ENCODE measurements at places on chromosomes 2 and 18. TPM values are rescaled to one million over a fixed set of nuclear protein-coding genes. Genes with fewer than 3 reads are reported as not detected.
A peak's percentile ranks its signal among the peaks of the same experiment; 100 is the strongest.

ERICH2 gene
- not detected for total RNA-seq

TMEM200C gene
- total RNA-seq: not detected

TBR1 gene
- total RNA-seq: not detected

KCNG2 gene
- total RNA-seq: not detected

ARHGAP28 gene
- total RNA-seq: not detected

AQP12A gene
- total RNA-seq: not detected

TGIF1 gene
- 46.3 TPM for total RNA-seq

RPRM gene
- total RNA-seq: not detected

GRCh38 chr18:41938445-41938844, 16.6 kb upstream of the PIK3C3 start:
- no peak overlapping the region for H3K4me3 ChIP-seq
- no peak for DNase-seq
- H3K36me3 ChIP-seq: no peaks in the 10 kb centered on the region
- peaks cover 8% of the 10 kb centered on the region for H3K4me1 ChIP-seq

- H3K36me3 ChIP-seq: no peaks in the 10 kb centered on the region
- H3K4me3 ChIP-seq: no peak overlapping the region
- H3K27me3 ChIP-seq: no peaks in the 10 kb centered on the region
- no peak for DNase-seq
- H3K4me1 ChIP-seq: peaks cover 13% of the 10 kb centered on the region
These were observed 845.9 kb upstream of the ID2 start for GRCh38 chr2:7835693-7836680.

GRCh38 chr2:57450170-57450569, 596.4 kb upstream of the VRK2 start:
- no peaks in the 10 kb centered on the region for H3K27me3 ChIP-seq
- peak; percentile 15 for DNase-seq
- no peaks in the 10 kb centered on the region for H3K36me3 ChIP-seq
- no peaks in the 10 kb centered on the region for H3K4me1 ChIP-seq
- H3K4me3 ChIP-seq: no peak overlapping the region

GRCh38 chr2:112029164-112029563, 25.9 kb upstream of the TMEM87B start:
- DNase-seq: no peak
- H3K27ac ChIP-seq: no peak overlapping the region
- H3K36me3 ChIP-seq: no peaks in the 10 kb centered on the region
- H3K4me1 ChIP-seq: peaks cover 6% of the 10 kb centered on the region

DNA sequence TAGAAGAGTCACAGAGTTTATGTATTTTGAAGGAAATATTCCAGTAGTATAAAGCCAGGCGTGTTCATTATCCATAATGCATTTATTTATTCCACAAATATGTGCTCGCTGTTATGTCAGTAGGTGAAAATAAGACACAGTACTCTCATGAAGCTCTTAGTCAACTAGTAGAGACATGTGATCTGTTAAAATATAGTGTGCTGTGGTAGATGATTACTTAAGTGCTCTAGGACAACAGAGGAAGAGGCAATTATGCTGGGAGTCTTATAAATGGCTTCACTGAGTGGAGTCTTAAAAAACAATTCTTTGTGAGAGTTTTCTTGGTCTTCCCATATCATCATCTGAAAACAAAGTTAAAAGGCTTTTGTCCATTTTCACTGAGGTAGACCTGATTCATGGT, 457.3 kb downstream of the XIRP2 start:
- no peak overlapping the region for H3K27ac ChIP-seq
- DNase-seq: no peak
- H3K4me3 ChIP-seq: no peak overlapping the region
- H3K36me3 ChIP-seq: no peaks in the 10 kb centered on the region
- peaks cover 1% of the 10 kb centered on the region for H3K27me3 ChIP-seq
- H3K4me1 ChIP-seq: no peaks in the 10 kb centered on the region

GRCh38 chr2:48098539-48098938, 192.2 kb upstream of the FBXO11 start:
- H3K36me3 ChIP-seq: peaks cover 4% of the 10 kb centered on the region
- H3K4me3 ChIP-seq: no peak overlapping the region
- no peak overlapping the region for H3K27ac ChIP-seq
- DNase-seq: no peak
- no peaks in the 10 kb centered on the region for H3K4me1 ChIP-seq

DNA sequence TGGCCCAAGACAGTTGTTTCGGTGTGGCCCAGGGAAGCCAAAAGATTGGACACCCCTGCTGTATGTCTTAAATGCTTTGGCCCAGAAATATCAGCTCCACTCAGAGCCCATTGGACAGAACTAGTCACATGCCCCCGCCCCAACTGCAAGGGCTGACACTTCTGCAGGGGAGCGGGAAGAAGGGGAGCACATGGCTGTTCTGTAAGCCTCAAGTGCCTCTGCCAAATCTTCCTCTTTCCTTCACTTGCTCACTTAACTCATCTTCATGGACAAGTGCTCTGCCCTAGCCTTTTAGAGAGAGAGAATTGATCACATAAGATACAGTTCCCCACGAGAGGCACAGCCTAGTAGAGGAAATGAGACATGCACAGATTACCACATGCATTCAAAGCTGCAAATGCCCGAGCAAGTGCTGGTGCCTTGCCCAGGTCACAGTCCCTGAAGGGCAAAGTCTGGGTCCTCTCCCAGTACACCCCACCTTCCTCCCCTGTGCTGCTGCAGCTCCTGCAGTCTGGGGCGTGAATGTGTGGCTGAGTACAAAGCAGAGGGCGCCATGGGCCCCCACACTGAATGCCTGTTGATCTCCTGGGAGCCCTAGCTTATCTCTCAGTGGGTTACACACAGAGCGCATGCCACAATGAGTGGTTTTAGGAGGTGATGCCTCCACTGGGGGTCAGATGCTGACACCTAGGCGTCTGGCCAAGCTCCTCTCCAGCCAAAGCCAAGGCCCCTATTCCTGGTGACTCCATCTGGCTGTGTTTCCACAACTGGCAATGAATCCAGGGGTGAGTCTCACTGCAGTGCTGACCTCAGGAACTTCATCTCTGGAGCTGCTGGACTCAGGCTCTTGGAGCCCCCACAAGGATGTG, 135.3 kb downstream of the CTIF start:
- peaks cover 2% of the 10 kb centered on the region for H3K4me1 ChIP-seq
- H3K36me3 ChIP-seq: peaks cover 7% of the 10 kb centered on the region
- no peak overlapping the region for H3K27ac ChIP-seq
- H3K4me3 ChIP-seq: no peak overlapping the region

- H3K27me3 ChIP-seq: no peaks in the 10 kb centered on the region
- H3K4me1 ChIP-seq: no peaks in the 10 kb centered on the region
- no peak for DNase-seq
- H3K36me3 ChIP-seq: no peaks in the 10 kb centered on the region
- no peak overlapping the region for H3K4me3 ChIP-seq
These were observed 191.0 kb downstream of the TCF4 start for GRCh38 chr18:55396979-55397378.

DNA sequence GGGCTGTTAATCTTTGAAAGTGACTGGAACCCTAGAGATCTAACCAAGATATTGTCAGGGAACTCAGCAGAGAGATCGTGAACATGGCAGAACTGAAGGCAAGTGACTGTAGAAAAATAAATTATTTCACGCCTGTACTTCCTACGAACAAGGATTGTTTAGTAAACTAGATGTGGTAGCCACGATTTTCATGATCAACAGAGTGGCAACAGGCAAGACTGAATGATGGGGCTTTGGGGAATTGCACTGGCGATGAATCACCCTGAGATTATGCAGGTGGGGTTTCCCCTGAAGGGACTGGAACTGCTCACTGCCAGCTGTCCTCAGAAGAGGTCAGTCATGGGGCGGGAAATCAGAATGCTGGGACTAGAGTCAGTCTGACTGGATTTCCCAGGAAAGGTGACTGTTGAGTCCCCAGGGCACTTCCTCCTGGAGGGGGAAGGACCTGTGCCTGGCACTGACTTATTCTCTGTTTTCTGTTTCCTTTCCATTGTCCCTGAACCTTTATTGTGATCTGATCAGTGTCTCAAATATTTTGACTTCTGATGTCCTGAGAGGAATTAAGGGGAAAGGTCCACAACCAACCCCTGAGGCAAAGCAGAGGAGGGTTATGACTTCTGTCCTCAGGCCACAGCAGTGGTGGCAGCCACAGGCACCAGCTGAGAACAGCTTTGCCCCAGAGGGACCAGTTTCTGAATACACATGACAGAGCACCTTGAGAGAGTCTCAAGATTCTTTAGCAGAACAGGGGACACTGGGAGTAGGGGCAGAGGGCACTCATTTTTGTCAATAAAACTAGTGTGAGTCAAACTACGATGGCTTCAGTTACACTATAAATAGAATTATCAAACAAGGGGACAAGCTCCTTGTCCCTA, 70.0 kb downstream of the NAB1 start:
- H3K36me3 ChIP-seq: no peaks in the 10 kb centered on the region
- peaks cover 73% of the 10 kb centered on the region for H3K4me1 ChIP-seq
- no peaks in the 10 kb centered on the region for H3K27me3 ChIP-seq
- peak; percentile 86 for DNase-seq

- H3K36me3 ChIP-seq: no peaks in the 10 kb centered on the region
- H3K27ac ChIP-seq: no peak overlapping the region
- no peak overlapping the region for H3K4me3 ChIP-seq
- DNase-seq: no peak
These were observed 393.1 kb upstream of the SLC14A2 start for GRCh38 chr18:45222180-45222579.

- no peak overlapping the region for H3K4me3 ChIP-seq
- no peak for DNase-seq
- no peaks in the 10 kb centered on the region for H3K4me1 ChIP-seq
- no peak overlapping the region for H3K27ac ChIP-seq
These were observed 49.2 kb downstream of the MYOM1 start for GRCh38 chr18:3170441-3171161.

- peaks cover 18% of the 10 kb centered on the region for H3K4me1 ChIP-seq
- peaks cover 8% of the 10 kb centered on the region for H3K27me3 ChIP-seq
- H3K27ac ChIP-seq: no peak overlapping the region
These were observed 781.3 kb upstream of the ID2 start for GRCh38 chr2:7900593-7900992.

DNA sequence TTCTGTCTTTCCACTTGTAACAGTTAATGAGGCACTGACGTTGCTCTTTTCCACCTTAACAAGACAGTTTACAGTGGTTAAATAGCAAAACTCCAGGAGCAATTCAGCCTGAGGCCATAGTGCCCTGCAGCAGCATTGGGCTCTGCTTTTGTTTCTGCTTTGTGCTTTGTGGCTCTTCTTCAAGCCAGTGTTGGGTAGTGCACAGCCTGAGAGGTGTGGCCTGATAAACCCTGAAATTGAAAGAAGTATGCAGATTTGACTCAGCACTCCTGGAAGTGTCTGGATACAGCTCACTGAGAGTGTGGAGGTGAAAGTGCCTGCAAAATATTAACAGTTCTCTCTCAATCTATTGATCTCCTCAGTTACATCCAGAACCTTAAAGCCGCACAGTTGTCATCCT, 63.0 kb downstream of the STK25 start:
- H3K4me1 ChIP-seq: peaks cover 27% of the 10 kb centered on the region
- peaks cover 41% of the 10 kb centered on the region for H3K27me3 ChIP-seq
- H3K36me3 ChIP-seq: peaks cover 43% of the 10 kb centered on the region
- H3K27ac ChIP-seq: no peak overlapping the region
- H3K4me3 ChIP-seq: no peak overlapping the region

DNA sequence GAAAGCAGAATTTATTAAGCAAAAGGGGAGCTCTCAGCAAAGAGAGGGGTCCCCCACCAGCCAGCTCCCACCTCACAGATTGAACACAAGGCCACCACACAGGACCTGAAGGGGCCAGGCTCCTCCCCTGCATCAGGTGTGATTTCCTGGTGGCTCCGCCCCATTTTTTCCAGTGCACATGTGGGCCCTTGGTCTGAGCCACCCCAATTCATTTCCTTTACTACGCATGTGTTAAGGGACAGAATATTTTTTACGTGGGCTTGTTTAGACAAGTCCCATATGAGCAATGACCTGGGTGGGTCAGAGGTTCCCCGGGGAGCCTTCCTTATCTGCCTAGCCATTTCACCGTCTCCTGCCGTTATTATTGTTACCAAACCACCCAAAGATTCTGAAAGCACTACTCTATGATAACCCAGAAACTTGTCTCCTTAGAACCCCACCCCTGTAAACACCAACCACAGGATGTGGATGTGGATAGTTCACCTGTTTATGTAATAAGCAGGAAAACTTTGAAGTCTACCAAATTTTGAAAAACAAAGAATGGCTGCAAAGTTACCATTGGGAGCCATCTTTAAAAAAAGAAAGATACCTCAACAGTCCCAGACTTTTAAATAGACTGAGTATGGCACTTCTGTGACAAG, 191.7 kb downstream of the CD226 start:
- no peak for DNase-seq
- H3K36me3 ChIP-seq: peaks cover 10% of the 10 kb centered on the region
- H3K4me1 ChIP-seq: peaks cover 27% of the 10 kb centered on the region
- H3K27ac ChIP-seq: peak overlapping the region; percentile 72
- H3K27me3 ChIP-seq: no peaks in the 10 kb centered on the region

- no peaks in the 10 kb centered on the region for H3K36me3 ChIP-seq
- no peaks in the 10 kb centered on the region for H3K4me1 ChIP-seq
- H3K4me3 ChIP-seq: no peak overlapping the region
These were observed 51.5 kb upstream of the NXPH2 start for GRCh38 chr2:138831691-138832090.

- no peak overlapping the region for H3K27ac ChIP-seq
- H3K4me1 ChIP-seq: no peaks in the 10 kb centered on the region
- DNase-seq: no peak
- H3K4me3 ChIP-seq: no peak overlapping the region
These were observed 26.8 kb upstream of the NEDD4L start for GRCh38 chr18:58017267-58017666.

DNA sequence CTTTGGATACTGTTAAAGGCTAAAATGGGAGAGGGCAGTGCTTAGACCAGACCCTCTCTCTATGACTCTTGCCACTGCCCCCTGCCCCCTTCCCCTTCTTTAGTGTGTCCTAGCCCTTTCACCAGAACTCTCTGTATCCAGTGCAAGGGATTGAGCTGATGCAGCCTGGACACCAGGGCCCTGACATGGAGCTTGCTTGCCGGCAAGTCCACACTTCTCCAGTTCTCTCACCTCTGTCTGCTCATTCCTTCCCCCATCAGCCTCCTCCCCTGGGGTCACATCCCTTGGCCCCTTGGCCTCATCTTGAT, 1.5 kb upstream of the WNT6 start:
- peaks cover 15% of the 10 kb centered on the region for H3K4me1 ChIP-seq
- H3K36me3 ChIP-seq: no peaks in the 10 kb centered on the region
- H3K27ac ChIP-seq: no peak overlapping the region

GRCh38 chr2:17792515-17792914, 23.7 kb upstream of the MSGN1 start:
- no peak overlapping the region for H3K27ac ChIP-seq
- H3K36me3 ChIP-seq: no peaks in the 10 kb centered on the region
- DNase-seq: peak; percentile 30
- H3K4me3 ChIP-seq: no peak overlapping the region
- peaks cover 3% of the 10 kb centered on the region for H3K4me1 ChIP-seq
- H3K27me3 ChIP-seq: peaks cover 33% of the 10 kb centered on the region

Measured in activated CD4-positive, alpha-beta T cell treated with anti-CD3 and anti-CD28 coated beads for 36 hours (primary cell).